ENCODE measurements at places on chromosomes 4 and X. TPM values are rescaled to one million over a fixed set of nuclear protein-coding genes. Genes with fewer than 3 reads are reported as not detected.

Gene ARHGAP6
- total RNA-seq, result 15.3 TPM

Gene LGI2
- total RNA-seq, result not detected

Gene GABRG1
- not detected for total RNA-seq

Gene TEX13C
- not detected for total RNA-seq

Gene VCX3B
- total RNA-seq, result not detected

Gene SMR3B
- not detected for total RNA-seq
